Stimulated activated CD4-positive, alpha-beta T cell treated with anti-CD3 and anti-CD28 coated beads, Interleukin-15, amount 100 ng/mL, for 1 hour (primary cell): ENCODE measurements at places on chromosomes 5 and 9.

DNA sequence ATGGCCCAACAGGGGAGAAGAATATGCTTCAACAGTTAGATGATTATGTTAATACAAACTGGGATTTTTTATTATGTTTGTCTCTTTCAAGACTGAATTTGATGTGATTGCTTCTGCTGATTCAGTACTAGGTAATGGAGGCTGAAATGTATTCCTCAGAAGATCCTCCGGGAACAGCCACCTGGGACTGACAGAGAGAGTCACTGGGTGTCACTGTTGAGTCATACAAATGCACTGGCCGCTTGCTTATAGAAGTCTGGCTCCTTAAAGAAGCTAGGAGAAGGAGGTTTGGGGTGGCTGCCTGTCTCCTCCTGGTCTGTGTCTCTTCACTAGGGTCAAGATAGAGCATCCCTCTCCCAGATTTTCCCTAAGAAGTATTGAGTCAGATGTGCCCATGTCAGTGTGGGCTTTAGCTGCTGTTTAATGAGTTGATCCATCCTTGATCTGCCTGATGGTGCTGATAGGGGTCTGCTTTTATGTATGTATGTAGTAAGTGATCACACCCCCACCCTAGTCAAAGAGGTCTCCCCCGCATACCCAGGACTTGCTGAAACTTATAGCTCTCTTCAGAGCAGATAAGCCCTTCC lies 773.4 kb downstream of the BRINP1 start:
- no peak for DNase-seq

DNA sequence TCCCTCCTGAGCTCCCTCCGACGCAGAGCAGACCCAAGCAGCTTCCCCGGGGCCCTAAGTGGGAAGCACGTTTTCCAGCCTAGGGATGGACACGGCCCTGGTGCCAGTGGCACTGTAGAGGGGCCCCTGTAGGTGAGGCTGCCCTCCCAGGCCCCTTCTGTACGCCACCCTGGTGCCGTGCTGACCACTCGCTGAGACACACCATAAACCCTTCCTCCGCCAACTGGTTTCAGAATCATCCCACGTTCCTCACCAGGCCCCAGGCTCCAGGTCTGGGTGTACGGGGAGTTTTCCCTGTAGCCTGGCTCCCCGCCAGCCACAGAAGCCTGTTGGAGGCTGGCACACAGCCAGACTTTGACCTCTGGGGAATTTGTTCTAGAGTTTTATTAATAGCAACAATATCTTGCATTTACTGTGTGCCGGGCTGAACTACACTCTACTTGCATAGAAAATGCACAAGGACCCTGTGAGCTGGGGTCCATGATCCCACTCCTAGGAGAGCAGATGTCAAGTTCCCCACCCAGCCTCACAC lies 18.2 kb upstream of the WDR38 start:
- no peak for DNase-seq

GRCh38 chr5:151164687-151165392 lies 7.3 kb upstream of the ANXA6 start:
- peak; percentile 58 for DNase-seq

- DNase-seq: no peak
These were observed 9.5 kb downstream of the CEMIP2 start for GRCh38 chr9:71758785-71759184.

DNA sequence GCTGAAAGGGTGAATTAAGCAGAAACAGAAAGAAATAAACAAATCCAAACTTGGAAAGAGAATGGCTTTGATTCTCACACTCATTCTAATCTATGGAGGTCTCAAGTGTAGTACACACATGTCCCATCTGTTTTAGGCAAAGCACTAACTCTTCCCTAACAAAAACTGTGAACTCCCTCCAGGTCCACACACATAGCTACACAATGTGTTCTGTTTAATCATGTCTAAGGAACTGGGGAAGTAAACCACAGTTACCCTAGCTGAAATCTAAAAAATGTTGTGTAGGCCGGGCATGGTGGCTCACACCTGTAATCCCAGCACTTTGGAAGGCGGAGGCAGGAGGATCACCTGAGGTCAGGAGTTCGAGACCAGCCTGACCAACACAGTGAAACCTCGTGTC lies 118.7 kb upstream of the FST start:
- DNase-seq: no peak

DNA sequence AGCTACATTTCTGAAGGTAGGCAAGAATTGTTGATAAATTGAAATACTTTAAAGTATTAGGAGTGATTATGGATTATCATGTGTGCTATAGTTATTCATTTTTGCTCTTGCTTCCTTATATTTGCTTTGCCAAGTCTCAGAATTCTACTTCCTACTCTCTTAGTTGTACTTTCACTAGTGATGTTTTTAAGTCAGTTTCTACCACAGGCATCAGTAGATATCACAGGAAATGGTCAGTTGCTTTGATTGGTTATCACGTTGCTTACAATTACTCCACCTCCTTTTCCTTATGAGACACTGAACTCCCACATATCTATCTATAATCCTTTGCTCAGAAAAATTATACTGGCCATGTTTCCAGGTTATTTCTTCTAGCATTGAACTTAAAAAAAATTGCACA lies 472.8 kb downstream of the DMRTA1 start:
- no peak for DNase-seq

- DNase-seq: no peak
These were observed 413 bp upstream of the OXCT1 start for GRCh38 chr5:41870627-41871048.

- DNase-seq: no peak
These were observed 102.2 kb downstream of the PARP8 start for GRCh38 chr5:50768634-50769033.

DNA sequence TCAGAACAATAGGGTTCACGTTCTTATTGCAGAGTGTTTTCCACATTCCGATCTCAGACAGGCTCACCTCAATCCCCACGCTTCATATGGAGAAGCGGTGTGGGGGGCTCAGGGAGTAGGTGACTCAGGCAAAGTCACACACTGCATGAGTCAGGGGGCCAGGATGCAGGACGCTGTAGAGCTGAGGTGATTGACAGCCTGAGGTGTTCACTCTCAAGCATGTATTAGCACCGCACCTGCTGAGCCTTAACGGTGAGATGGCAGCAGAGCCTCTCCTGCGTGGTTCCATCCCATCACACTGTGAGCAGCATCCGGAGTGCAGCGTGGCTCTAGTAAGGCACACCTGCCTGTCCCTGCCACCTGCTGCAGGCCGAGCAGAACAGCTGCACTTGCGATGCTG lies 194.0 kb downstream of the IRX2 start:
- DNase-seq: no peak
